GM13977 (cell line): ENCODE measurements at places on chromosomes 1 and 21.

- DNase-seq: no peak
Measured at GRCh38 chr1:114756949-114757454, 782 bp downstream of the CSDE1 start.

DNA sequence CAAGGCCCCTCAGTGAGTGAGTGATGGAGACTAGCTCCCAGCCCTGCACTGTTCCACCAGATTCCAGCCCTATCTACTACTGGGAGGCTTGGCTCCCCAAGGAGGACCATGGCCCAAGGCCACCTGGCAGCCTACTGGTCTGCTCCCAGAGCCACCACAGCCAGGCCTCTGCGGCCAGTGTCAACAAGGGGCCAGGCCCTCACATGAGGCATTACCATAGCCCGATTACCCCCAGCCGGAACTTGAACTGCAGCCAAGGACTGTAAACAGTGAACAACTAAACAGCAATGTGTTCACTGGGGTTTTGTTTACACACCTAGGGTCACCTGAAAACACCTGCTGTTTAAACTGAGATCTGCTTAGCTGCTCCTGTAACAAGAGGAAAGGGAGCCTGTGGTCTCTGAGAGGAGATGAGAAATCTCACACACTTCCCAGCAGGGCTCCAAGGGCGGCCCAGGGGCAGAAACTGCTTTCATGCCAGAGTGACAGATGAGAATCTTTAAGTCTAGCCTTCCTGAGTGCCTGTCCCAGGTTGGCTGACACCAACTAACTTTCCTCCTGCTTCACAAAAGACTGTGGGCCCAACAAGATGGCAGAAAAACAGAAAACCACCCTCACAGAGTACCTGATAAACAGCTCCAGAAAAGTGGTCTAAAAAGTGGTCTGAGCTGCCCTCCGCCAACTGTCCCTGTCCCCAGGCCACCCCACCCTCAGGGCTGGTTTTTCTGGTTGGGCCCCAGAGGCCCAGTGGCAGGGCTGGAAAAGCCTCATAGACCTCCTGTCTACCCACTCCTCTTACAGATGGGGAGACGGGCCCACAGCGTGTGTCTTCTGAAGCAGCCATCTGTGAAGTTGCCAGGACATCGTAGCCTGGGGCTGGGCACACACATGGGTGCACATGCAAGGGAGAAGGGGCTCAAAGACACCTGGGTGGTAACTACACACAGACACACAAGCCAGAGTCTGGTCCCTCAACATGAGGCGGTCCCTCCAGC is 28.8 kb downstream of the MEF2D start:
- no peak for DNase-seq

DNA sequence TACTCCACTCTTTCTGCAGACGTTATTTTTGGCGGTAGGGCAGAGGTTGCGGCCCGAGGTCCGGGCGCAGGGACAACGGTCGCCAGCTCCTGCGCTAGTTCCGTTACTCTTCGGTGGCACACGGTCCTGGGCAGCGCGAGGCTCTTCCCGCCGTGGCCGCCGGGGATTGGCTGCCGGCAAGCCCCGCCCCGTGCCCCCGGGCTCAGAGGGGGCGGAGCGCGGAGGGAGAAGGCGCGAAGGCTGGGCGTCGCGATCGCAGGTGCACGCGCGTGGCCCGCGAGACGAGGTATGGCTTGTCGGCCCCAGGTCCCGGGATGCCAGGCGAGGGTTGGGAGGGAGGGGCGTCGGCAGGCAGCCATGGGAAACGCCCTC is 518 bp upstream of the SHE start:
- no peak for DNase-seq

DNA sequence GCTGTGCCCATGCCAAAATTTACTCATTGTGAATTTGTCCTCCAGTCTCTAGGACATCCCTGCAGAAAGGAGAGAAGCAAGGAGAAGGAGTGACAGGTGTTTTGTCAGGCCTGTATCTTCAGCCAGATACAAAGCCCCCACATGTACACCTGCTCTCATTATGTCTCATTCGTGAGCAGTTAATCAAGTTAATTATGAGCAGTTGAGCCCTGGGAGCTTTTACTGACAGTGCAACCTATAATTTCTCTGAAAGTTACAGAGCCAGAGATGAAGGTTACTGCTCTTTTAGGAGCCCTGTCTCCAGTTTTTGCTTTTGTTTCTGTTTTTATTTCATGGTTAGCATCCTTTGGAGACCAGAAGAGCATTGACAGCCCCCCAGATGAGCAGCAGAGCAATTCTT is 5.0 kb upstream of the ILDR2 start:
- DNase-seq: no peak

GRCh38 chr1:184664042-184664660 is 90.5 kb downstream of the EDEM3 start:
- DNase-seq: peak; percentile 68

GRCh38 chr1:92877081-92877711 is 45.4 kb downstream of the RPL5 start:
- DNase-seq: no peak

- DNase-seq: no peak
Measured at GRCh38 chr1:59678493-59679228, 136.1 kb upstream of the HOOK1 start.

DNA sequence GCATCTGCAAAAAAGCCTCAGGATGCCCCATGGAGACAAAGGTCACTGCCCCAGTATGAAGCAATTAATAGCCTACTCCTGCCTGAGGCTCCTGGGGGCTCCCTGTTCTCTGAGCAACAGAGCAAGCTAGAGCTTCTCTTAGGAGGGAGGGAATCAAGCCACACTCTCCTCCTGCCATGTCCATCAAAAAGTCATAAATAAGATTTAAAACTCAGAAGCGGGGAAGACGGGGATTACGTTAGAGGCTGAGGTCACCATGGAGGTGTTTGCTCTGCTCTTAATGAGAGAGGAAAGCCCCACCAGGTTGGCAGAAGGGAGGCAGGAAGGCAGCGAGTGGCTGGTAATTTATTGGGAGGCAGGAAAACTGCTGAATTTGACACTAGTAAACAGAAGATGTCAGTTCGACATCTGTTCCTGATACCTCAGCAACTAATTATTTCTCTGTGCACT is 98.4 kb upstream of the TNR start:
- no peak for DNase-seq

GRCh38 chr1:211741788-211742187 is 66.4 kb upstream of the NEK2 start:
- DNase-seq: no peak

DNA sequence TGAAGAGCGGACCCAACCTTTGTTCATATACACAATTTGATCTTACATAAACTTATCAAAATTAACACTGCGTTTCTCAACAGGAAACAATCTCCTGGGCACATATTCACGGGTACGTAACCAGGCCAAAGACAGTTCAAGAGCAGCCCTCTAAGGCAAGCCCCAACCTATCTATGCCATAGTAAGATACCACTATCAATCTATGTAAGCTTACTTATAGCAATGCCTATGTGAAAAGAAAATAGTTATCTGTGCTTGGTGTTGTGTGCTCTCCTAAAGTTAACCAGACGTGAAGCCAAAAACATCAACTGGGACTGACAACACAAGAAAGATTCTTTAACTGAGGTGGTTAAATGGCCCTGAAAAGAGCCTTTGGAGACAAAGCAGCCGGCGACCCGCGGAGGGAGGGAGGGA is 49.4 kb upstream of the BOLA1 start:
- DNase-seq: no peak

- no peak for DNase-seq
Measured at GRCh38 chr1:166507347-166507746, 331.9 kb upstream of the POGK start.

GRCh38 chr1:236156512-236157208 is 14.3 kb downstream of the GPR137B start:
- DNase-seq: peak; percentile 91

DNA sequence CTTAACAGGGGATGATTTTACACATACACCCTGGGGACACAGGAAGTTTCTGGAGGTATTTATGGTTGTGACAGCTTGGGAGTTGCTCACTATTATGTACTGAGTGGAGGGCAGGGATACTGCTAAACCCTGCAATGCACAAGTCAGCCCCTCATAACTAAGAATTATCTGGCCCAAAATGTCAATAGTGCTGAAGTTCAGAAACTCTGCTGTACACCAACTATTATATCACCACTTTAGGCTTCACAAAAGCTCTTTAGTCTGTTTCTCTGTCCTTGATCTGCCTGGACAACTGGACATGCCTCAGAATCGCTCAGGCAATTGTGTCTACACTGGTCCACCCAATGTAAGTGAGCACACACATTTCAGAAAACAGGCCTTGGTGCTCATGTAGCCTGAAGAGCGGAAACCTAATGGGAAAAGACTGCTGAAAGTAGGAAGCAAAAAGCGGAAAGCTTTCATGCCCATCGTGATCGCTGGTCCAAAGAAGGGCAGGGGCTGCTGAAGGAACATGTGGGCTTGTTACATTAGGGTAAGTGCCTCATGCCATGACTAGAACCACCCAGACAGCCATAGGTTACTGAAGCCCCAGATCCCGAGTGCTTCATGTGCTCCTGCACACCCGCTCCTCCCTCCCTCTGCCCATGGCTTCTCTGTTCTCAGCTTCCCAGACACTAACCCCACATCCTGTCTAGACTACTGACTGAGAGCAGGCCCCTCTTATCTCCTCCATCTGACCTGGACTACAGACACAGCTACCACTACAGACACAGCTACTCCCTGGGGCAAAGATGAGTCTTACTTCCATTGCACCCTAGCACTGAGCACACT is 73.5 kb downstream of the LRIG2 start:
- no peak for DNase-seq

DNA sequence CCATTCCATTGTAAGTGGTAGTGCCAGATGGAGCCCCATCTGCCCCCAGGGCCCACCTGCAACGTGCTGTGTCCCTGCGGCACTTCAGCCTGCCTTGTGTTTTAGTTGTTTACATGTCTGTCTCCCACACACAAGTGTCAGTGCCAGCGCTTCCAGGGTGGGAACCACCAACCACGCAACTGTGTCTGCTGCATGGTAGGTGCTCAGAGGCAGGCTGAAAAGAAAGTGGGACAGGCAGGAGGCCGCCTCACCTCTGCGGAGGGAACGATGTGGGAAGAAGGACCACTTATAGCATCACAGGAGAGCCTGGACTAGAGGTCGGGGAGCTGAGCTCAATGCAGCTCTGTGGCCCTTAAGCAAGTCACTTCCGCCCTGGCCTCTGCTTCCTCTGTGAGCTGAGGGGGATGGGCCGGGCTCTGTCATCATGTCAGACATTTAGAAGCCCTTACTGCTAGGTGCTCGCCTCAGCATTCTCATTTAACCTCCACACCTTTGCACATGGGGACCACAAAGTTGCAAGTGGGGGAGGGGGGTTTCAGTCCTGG is 17.9 kb downstream of the SLC9A1 start:
- peak; percentile 76 for DNase-seq

DNA sequence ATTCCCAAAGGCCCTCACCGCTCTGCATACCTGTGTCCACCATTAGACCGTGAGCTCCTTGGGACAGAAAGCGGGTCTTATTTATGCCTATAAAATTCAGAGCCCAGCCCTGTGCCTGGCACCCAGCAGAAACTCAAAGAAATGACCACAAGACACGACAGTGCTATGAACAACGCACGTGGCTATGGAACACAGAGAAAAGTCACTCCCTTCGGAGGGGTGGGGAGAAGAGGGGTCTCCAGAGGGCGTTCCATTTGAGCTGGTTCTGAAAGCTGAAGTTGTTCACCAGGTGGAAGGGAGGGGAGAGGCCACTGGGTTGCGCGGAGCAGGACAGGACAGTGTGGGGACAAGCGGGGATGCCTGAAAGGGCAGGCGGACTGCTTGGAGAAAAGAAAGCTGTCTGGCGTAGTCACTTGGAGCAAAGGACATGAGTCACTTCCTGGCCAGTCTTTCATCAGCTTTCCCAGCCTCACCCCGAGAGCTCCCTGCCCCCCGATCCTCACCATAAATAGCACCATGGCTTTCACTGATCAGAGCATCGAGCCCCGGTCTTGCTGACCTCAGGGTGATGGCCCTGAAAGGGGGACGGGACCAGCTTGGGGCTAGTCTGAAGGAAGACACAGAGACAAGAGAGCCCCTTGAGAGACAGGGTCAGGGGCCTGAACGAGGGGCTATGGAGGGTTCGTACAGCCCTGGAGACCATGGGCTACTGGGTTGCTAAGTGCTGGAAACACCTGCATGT is 28.5 kb downstream of the ECE1 start:
- peak; percentile 55 for DNase-seq

GRCh38 chr1:230694991-230695390 is 18.9 kb downstream of the AGT start:
- no peak for DNase-seq

DNA sequence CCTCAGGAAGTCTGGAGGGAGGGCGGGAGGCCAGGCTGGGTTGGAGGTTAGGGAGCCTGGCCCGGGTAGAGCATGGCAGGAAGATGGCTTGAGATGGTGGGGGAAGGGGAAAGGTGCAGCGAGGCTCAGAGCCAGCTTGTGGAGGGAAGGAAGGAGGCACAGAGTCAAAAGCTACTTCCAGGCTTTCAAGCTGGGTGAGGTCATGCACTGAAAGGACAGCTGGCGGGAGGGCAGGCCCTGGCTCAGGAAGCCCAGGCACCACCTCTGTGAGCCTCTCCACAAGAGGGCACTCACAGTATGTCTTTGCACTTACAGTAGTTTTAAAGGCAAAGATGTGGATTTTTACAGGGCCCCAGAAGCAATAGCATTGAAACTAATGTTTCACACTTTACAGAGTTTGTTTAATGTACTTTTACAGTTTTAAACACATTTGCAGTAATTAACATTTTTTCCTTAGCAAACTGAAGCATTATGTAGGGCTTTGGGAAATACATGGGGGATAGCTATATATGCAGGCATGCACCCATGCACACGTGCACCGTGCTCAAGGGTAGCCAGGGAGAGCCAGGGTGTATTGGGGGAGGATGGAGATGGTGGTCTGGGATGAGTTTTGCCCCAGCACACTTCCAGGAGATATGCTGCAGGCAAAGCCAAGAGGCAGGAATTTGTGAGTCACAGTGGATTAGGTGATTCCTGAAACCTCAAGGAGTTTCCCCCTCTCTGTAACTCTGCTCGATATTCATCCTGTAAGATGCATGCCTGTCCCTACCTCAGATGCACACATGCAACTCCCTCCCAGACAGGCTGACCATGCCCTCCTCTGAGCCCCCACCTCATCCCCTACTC is 6.1 kb upstream of the ADAM15 start:
- peak; percentile 83 for DNase-seq

DNA sequence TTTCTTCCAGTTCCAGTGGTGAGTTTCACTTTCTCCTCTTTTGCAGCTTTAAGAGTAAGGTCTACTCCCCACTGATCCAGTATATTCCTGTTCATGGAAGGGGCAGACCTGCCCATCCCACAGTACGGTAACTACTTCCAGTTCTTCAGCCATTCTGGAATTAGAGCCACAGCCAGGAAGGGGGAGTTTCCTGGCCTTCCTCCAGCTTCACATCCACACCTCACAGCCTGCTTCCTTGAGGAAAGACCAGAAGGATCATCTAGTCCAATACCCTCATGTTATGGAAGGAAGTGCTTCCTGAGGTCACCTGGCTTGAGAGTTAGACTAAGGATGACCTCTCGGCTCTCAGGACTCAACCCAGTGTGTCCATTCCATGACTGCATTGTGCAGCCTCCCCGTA is 597.8 kb downstream of the KIF26B start:
- no peak for DNase-seq

- no peak for DNase-seq
Measured at GRCh38 chr1:32150847-32151246, 28.6 kb upstream of the TXLNA start.

- DNase-seq: no peak
Measured at GRCh38 chr1:240474133-240474614, 137.8 kb downstream of the GREM2 start.
